ENCODE measurements at places on chromosomes 6 and 20.

- DNase-seq: no peak
Measured at GRCh38 chr6:106300944-106301343, 24.6 kb downstream of the ATG5 start.

DNA sequence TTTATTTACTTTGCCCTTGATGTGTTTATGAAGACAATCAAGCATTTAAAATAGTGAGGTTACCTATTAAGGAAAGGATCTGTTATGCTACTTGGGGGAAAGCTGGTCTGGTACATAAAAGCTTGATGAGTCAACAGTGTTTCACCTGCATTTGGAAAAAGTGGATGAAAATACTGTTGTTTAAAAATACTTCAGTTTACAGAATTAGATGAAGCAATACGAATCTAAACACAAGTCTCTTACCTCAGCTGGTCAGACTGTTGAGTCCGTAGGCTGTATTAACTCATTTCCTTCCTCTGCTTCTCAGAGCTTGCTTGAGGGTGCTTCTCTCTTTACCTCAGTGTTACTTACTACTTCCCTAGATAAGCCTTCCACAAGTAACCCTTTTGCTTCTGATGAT is 36.1 kb downstream of the NKX2-4 start:
- no peak for DNase-seq

DNA sequence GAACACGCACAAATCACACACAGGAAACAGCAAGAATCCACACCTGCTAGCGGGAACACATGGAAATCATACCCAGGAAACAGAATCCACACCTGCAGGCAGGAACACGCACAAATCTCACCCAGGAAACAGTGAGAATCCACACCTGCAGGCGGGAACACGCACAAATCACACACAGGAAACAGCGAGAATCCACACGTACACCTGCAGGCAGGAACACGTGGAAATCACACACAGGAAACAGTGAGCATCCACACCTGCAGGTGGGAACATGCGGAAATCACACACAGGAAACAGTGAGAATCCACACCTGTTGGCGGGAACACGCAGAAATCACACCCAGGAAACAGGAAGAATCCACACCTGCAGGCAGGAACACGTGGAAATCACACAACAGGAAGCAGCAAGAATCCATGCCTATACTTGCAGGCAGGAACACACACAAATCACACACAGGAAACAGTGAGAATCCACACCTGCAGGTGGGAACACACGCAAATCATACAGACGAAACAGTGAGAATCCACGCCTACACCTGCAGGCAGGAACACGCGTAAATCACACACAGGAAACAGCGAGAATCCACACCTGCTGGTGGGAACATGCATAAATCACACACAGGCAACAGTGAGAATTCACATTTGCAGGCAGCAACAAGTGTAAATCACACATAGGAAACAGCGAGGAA is 108.6 kb downstream of the DLL1 start:
- no peak for DNase-seq

DNA sequence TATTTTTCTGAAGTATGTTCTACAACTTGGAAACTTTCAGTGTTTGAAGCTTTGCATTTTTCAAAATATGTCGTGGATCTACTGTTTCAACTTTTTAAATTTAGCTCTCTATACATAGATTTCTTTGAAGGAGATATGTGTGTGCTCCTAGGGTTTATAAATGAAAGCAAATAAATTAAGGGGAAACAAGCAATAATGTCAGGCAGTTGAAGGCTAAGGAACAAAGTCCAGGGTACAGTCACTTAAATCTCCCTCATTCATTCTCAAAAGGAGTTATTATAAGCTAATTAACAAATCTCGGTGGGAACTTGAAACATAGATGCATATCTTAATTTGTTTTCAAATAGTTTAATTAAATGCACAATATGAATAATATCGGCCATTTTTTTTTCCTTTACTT is 79.4 kb downstream of the SAMD5 start:
- no peak for DNase-seq

All from stimulated activated CD8-positive, alpha-beta memory T cell treated with anti-CD3 and anti-CD28 coated beads, Interleukin-15, amount 100 ng/mL, for 4 hours (primary cell).